EH (cell line): ENCODE measurements at places on chromosomes 16 and 17.
A peak's percentile ranks its signal among the peaks of the same experiment; 100 is the strongest.

DNA sequence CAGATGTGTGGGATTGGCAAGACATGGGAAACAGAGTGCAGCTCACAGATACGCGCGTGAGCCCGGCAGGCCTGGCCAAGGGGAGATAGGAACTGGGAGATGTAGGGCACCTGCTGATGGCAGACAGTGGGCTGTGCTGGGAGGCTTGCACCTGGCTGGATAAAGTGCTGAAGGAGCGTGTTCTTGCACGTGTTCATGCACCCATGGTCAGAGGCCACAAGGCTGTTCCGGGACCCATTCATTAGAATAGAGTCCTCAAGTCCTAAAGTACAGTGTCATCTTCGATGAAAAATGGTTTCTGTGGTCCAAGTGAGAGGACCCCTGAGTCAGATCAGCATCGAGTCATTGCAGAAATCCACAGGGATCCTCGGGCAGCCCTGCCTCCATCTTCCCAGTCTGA lies 236.4 kb downstream of the CCDC182 start:
- no peak for DNase-seq

DNA sequence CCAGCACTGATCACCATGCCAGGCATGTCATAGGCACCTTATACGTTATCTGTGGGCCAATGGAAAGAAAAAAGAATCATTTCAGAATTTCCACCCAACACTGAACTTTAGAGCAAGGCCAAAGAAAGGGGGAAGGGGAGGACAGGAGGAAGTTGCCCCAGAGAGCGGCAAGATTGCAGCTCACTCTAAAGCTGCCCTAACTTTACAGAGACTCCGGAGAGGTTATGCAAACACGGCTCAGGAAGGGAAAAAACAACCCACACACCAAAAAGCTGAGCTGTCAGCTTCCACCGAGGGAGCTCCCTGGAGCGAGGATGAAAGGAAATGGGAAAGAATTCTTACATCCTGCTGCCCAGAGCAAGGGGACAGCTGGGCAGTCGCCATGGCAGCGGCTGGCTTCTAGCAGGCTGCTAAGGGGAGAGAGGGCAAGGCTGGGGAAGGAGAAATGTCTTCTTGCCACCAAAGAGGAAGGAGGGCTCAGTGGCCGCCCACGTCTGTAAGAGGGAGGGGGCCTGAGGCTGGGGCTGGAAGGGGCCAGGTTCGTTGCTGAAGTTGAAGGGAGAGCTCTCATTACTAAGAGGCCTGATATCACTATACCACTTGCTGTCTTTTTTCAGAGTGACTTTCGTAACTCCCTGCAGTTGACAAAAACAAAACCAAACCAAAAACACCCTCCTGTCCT lies 18.2 kb downstream of the COTL1 start:
- DNase-seq, result peak; percentile 92

- peak; percentile 61 for DNase-seq
These were observed 1.3 kb upstream of the MYO1D start for GRCh38 chr17:32878211-32878610.

- DNase-seq, result no peak
These were observed 5.5 kb downstream of the CBFA2T3 start for GRCh38 chr16:88971371-88972097.

- DNase-seq, result no peak
These were observed 2.0 kb downstream of the NHERF2 start for GRCh38 chr16:2028620-2029220.

DNA sequence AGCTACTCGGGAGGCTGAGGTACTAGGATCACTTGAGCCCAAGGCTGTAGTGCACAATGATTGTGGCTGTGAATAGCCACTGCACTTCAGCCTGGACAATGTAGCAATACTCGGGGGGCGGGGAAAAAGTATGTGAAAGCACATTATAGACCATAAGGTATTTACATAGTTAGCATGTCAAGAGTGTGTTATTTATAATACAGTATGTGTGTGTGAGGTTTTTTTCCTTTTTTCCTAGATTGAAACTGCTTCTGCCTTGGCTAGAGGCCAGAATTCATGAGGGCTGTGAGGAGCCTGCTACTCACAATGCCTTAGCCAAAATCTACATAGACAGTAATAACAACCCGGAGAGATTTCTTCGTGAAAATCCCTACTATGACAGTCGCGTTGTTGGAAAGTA lies 30.5 kb downstream of the PTRH2 start:
- DNase-seq, result peak; percentile 35

- DNase-seq, result no peak
These were observed 33.8 kb downstream of the MARCHF10 start for GRCh38 chr17:62774338-62774737.

GRCh38 chr17:43832976-43833829 lies at the start of gene MPP3:
Gene MPP3, minus strand, starts transcription at chr17:43833146. Its CDS starts 1,240 bp downstream, at chr17:43831906.
- peak; percentile 78 for DNase-seq

- DNase-seq, result no peak
These were observed 5.9 kb downstream of the ZNF771 start for GRCh38 chr16:30413112-30413806.

DNA sequence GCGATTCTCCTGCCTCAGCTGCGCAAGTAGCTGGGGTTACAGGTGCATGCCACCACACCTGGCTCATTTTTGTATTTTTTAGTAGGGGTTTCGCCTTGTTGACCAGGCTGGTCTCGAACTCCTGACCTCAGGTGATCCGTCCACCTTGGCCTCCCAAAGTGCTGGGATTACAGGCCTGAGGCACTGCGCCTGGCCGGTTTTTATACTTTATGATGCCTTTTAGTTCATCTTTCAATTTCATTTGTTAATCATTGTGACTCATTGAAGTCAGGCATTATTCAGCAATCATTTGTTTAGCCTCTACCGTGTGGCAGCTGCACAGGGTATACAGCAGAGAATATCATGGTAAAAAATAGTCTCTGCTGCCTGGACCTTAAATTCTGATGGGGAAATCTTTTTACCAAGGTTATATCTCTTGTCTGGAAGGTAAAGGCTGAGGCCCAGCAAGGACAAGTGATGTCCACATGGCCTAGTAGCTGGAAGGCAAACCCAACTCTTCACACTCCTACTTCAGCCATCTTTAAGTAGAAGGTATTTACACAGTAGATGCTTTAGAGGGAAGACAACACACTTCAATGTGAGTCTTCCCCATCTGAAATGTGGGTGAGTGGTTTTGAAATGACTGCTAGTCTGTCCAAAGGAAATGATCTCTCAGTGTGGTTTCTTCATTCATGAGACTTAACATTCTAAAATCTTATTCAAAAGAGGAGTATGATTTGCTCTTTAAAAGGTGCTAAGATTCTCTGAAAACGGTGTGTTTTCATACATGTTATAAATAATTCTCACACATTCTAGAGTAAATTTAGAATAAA lies 2.4 kb downstream of the PRPSAP2 start:
- DNase-seq, result no peak

DNA sequence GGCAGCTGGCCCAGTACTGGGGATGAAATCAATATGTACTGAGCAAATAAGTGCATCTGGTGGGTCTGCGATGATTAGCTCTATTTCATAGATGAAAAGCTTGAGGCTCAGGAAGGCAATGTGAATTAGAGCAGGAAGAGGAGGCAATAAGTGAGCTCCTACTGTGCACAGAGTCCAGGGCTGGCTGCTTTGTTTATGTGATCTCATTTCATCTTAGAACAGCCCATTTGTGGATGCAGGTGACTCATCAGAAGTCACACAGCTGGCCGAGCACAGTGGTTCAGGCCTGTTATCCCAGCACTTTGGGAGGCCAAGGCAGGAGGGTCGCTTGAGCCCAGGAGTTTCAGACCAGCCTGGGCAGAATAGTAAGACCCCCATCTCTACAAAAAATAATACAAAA lies 7.1 kb downstream of the TMEM114 start:
- DNase-seq, result peak; percentile 9

- no peak for DNase-seq
These were observed 1.7 kb upstream of the SLC47A1 start for GRCh38 chr17:19531780-19532501.

DNA sequence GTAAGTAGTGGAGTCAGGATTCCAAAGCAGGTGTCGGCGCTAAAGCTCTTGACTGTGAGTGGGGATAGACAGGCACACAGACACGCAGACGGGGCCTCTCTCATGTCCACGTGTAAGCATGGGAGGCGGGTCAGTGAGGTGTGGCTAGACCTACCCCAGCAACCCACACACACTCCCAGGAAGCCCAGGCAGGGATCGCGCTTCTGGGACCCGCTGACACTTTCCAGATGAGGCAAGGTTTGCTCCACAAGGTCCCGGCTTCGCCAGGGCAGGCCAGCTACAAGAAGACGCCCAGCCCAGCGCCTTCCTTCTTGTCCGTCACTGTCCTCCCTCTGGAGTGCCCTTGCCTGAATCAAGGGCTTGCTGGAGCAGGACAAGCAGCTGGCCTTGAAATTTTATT lies 213.8 kb upstream of the RPL38 start:
- DNase-seq, result no peak

GRCh38 chr16:88070989-88071625 lies 119.9 kb downstream of the BANP start:
- no peak for DNase-seq

GRCh38 chr16:79613009-79613408 lies 12.5 kb upstream of the MAF start:
- no peak for DNase-seq

DNA sequence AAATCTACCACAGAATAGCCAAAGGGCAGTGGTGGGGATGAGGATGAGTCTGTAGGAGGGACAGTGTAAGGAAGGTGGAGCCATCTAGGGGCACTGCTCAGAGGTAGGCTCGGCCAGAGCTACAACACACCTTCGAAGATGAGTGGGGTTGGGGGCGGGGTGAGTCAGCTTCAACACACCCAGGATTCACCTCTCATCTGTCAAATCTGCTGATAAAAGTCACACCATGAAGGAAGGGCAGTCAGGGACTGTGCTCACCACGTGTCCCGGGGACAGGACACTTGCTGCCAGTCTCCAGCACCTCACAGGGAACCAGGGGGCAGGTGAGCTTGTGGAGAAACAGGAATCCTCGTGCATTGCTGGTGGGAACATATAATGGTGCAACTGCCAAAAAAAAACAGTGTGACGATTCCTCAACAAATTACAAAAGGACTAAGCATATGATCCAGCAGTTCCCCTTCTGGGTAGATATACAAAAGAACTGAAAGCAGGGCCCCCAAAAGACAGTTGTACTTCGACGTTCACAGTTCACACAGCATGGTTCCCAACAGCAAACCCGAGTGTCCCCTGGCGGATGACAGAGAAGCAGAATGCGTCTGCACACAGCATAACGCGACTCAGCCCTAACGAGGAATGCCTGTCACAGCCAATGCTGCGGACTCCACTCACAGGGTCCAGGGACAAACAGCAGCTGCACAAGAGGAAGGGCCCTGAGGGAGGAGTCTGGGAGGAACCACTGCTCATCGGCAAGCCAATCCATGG lies 133.1 kb downstream of the ANKRD11 start:
- DNase-seq, result no peak

DNA sequence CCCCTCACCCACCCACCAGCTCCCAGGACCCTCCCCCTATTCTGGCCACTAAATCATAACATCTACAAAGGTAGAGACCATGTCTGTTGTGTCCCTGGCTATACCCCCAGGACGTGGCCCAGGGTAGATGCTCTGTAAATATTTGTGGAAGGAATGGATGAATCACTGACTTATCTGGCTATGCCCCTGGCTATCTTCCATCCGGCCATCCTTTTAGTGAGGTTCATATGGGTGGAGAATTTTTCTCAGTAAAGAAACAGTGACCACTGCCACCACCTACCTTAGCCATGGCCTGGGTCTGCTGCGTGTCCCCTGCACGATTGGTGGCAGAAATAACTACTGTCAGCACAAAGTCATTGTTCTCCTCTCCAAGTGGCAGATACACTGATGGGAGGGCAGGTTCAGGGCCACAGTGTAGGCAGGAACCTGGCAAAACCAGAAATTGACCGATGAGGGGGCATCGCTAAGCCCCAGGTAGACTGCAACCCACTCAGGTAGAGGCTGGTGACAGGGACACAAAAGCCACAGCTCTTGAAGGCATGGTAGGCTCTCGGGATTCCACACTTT lies 63.1 kb upstream of the BCO1 start:
- DNase-seq, result peak; percentile 88

GRCh38 chr16:81482329-81483063 lies 37.9 kb downstream of the CMIP start:
- no peak for DNase-seq

DNA sequence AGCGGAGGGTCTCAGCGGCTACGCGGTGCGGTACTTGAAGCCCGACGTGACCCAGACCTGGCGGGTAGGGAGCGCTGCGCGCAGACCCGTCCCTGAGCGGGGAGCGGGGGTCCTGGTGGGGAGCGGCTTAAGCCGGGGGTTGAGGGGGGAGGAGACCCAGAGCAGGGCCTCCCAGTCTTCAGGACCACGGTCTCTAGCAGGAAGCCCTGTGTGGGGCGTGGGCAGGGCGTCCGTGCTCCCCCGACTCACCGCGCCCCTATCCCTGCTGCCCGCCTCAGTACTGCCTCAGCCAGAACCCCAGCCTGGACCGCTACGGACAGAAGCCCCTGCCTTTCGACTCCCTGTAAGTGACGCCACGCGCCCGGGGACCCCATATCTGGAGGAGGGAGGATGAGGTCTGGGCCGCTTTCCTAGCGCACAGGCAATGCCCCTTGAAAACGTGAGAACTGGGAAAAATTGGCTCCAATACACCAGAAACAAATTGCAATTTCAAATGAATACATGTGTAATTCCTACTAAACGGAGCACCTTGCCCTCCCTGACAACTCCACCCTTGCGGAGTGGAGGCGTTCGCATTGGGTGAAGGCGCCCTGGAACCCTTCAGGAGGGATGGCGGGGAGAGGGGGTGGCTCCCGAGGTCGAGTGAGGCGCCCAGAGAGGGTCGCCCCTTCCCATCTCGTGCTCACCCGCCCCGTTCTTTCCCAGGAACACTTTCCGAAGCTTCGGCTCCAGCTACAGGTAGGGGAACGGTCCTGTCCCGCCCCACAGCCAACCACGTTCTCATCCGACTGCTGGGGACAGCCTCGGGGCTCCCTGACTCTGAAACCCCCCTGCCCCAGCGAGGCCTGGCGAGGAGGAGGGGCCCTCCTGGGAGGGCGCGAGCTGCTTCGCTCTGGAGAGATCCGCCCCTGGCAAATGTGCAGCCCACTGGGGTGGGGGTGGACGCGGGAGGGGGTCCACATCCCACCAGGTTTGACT lies 14.6 kb upstream of the CNGB1 start:
- no peak for DNase-seq

GRCh38 chr16:1026784-1027500 lies 45.4 kb downstream of the SOX8 start:
- no peak for DNase-seq

- no peak for DNase-seq
These were observed 51.6 kb upstream of the DYNLRB2 start for GRCh38 chr16:80489173-80489572.
